NCI-H2171 treated with DMSO at 0.1 percent for 48 hours (cell line): ENCODE measurements at places on chromosomes 6 and 20.

DNA sequence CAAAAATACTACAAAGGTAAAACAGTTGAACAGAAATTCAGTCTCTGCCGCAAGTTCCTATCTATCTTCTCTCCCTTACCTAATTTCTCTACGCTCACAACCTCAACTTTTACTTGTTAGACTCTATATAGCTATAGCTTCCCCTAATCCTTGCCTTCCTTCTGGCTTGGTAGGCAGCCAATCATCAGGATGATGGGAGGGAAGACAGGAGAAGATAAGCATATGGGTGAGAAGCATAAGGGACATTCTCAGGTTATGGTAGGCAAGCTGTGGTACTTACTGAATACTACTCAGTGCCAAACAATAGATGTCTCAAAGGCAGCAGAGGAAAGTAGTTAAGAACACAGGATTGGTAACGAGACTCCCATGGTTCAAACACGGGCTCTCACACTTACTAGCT, 7.8 kb downstream of the CCNC start:
- no peak for DNase-seq

DNA sequence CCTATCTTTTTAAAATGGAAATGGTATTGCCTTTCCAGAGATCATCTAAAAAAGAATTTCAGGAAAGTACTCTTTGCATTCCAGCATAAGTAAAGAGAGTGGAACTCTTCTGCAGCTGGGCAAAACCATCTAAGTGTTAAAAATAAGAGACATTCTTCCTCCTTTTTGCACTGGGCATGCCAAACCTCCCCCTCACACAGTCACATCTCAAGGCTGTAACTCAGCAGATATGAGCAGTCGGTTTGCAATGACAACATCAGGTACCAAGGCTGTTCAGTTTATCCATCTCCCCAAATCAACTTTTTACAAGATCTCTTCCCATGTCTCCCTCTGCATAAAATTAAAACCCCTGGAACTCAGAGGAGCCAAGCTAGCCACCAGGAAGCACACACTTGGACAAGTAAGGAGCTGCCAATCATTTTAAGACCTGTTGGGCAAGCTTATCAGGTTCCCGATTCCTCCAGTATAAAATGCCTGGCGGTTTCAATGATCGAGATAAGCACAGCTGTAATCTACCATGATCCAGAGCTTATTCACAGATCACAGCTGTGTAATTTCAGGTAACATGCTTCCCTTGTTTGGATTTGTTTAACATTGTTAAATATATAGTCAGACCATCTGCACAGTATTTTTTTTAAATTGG, 23.2 kb downstream of the ID4 start:
- DNase-seq = peak; percentile 68

- DNase-seq = no peak
These were observed 9.3 kb upstream of the FBXO9 start for GRCh38 chr6:53055873-53056272.

DNA sequence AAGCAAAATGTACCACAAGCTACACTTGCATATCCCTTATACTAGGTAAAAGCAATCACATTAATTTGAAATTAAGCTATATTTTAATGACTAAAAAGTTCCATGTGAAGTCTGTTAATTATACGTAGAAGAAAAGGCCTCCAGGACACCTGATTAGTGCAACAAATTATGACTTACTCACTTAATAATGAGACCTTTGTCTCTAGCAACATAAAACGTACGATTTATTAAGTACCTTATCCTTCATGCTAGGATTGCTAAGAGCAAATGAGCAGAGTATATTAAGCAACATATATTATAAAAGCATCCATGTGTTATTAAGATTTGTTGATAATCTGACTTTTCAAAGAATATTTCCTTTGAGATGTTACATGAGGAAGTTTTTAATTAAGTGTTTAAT, 2.5 kb downstream of the BMP5 start:
- no peak for DNase-seq

- DNase-seq = peak; percentile 11
These were observed 296.8 kb downstream of the UTRN start for GRCh38 chr6:144581812-144582537.

- no peak for DNase-seq
These were observed 77.5 kb downstream of the C6orf118 start for GRCh38 chr6:165231581-165232561.

GRCh38 chr6:158586652-158587051, 26.8 kb downstream of the TMEM181 start:
- no peak for DNase-seq

GRCh38 chr20:32752458-32753250, 9.4 kb upstream of the COMMD7 start:
- no peak for DNase-seq

- DNase-seq = no peak
These were observed 33.4 kb downstream of the TNXB start for GRCh38 chr6:32075781-32076180.

DNA sequence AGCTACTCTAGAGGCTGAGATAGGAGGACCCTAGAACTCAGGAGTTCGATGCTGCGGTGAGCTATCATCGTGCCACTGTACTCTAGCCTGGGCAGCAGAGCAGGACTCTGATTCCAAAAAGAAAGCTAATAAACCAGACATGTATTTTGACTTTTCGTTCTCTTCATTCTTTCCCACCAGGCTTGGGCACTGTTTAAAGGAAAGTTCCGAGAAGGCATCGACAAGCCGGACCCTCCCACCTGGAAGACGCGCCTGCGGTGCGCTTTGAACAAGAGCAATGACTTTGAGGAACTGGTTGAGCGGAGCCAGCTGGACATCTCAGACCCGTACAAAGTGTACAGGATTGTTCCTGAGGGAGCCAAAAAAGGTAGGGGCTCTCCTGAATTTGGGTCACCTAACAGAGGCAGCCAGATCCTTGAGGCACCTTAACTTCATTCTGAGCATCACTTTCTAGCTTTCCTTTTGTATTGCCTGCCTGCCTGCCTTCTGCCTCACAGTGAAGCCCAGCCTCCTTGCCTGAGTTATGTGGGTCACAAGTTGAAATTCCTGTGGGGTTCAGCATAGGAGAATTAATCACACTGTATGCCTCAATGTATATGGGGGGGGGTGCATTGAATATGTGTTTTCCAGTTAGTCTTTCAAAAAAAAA, 3.2 kb downstream of the IRF4 start:
- no peak for DNase-seq

- DNase-seq = peak; percentile 80
These were observed 709 bp upstream of the ZNF76 start for GRCh38 chr6:35258858-35259193.

- DNase-seq = no peak
These were observed 401.8 kb downstream of the SAMD5 start for GRCh38 chr6:147910281-147910680.

GRCh38 chr20:44080064-44080463, 106.9 kb downstream of the JPH2 start:
- no peak for DNase-seq

- no peak for DNase-seq
These were observed 177.6 kb downstream of the SASH1 start for GRCh38 chr6:148520109-148520841.

GRCh38 chr6:149750136-149750609, 632 bp downstream of the PCMT1 start:
- peak; percentile 74 for DNase-seq

- no peak for DNase-seq
These were observed 60.5 kb upstream of the SAMD5 start for GRCh38 chr6:147447835-147448611.

DNA sequence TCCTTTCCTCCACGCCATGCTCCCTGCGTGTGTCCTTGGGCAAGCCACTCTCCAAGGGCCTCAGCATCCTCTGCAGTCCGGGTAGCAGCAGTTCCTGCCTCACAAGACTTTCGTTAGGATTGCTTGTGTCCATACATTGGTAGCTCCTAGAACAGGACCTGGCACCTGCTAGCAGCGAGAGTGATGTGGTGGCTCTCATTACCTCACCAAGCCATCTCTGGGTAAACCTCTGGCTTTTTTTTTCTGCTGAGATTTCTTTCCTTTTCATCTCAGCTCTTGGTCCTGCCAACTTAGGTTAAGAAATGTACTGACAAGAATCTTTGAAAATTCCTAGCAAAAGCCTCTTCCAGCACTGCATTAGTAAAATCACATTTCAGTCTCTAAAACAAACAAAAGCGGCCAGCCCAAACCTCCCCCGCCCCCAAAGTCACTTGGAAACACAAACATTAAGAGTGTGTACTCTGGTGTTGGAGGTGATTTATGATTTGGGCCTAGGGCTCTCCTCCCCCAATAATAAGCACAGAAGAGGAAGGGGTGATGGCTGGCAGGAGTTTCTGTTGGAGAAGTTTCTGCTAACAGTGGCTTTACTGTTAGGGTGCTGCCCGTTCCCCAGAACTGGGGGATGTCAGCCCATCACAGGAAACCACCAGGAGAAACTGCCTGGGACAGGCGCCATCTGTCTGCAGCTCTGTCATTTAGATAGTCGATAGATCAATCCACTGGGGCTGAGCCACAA, 199.2 kb downstream of the CD83 start:
- DNase-seq = no peak

DNA sequence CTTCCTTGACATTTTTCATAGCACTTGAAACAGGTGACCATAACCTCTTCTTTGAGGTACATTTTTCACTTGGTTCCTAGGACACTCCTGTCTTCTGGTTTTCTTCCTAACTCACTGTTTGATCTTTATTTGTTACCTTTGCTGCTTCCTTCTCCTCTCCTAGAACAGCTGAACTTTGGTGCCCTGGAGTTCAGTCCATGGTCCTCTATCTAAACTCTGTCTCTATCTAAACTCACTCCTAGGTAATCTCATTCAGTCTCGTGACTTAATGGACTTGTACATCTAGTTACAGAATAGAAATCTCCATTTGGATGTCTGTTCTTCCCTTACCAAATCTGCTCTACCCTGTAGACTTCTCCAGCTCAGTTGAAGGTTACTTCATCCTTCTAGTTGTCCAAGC, 73.7 kb downstream of the SHPRH start:
- DNase-seq = no peak

- no peak for DNase-seq
These were observed 161.2 kb downstream of the PTPRT start for GRCh38 chr20:43028470-43028869.

GRCh38 chr6:50591135-50591534, 122.2 kb upstream of the TFAP2D start:
- no peak for DNase-seq

- no peak for DNase-seq
These were observed 51.8 kb downstream of the CLIC5 start for GRCh38 chr6:45963896-45964295.

- DNase-seq = no peak
These were observed 23.0 kb downstream of the SLC23A2 start for GRCh38 chr20:4978050-4978918.

GRCh38 chr6:84218091-84218490, 9.4 kb downstream of the CEP162 start:
- DNase-seq = no peak

GRCh38 chr6:170193326-170193821, 97.5 kb downstream of the DLL1 start:
- DNase-seq = no peak
